ENCODE measurements at places on chromosomes 2 and 18.
A peak's percentile ranks its signal among the peaks of the same experiment; 100 is the strongest.

DNA sequence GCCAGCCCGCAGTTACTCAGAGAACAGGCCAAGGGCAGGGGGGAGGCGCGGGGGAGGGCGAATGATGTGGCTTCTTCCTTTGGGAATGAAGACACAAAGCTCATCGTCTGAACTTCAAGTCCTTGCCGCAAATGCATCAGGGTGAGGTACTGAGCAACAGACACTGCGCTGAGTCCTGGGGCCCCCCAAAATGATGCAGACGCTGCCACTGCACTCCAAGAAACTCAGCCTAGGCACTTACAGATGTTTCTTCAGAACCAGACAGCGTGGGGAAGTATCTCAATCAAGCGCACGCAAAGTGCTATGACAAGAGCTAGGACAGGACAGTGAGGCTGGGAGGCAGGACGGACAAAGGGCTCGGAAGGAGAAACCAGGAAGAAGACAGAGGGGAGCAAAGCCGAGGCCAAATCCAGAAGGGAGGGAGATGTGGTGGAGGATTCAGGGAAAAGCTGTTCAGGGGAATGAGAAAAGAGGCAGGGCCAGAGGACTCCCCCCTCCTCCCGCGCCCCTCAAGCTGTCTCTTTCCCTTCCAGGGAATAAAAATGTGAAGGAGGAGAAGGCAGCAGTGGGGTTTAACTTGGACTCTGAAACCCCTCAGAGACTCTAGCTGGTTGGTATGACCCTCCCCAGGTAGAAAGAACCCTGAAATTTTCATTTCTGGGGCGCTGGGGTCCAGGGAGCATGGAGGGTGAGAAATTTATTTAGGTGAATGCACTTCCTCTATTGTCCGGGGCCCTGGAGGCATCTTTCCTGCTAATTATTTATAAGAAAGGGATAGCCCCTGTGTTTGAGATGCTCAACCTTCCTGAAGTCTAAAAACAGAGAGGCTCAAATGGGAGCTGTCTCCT lies 34.9 kb downstream of the CIB4 start:
- DNase-seq: no peak

DNA sequence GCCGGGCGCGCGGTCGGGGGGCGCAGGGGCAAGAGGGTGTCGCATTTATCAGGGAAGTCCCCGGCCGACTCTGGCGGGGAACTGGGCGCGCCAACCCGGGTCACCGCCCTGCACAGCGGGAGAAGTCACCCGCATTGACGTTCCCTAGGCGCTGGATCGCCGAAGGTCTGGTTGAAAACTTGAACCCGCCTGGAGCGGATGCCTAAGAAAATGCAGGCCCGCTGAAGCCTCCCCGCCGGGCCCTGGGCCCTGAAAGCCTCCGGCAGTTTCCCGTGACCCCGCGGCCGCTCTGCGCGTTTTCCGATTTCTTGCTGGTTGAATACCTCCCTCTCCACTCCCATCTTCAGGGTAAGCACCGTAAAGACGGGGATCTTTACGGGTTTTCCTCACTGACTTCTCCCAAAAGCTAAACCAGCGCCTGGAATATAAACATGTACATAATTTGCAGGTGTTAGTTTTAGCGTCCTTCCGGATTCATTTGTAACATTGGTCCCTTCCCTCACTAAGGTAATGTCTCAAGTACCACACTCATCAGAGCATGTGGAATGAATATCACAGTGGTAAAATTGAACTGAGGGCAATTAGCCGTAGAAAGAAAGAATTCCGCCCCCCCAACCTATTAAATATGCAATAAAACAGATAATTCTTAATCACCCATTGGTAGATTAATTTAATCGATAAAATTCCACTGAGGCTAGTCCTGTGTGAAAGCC lies 675 bp upstream of the SPIRE1 start:
- DNase-seq: no peak

- no peak for DNase-seq
These were observed 40.0 kb upstream of the LAPTM4A start for GRCh38 chr2:20091305-20091991.

- no peak for DNase-seq
These were observed 810.2 kb upstream of the LRATD1 start for GRCh38 chr2:13822365-13822764.

GRCh38 chr2:238423561-238424312 lies 3.0 kb upstream of the ASB1 start:
- no peak for DNase-seq

GRCh38 chr2:206832873-206833272 lies 67.5 kb downstream of the FASTKD2 start:
- no peak for DNase-seq

DNA sequence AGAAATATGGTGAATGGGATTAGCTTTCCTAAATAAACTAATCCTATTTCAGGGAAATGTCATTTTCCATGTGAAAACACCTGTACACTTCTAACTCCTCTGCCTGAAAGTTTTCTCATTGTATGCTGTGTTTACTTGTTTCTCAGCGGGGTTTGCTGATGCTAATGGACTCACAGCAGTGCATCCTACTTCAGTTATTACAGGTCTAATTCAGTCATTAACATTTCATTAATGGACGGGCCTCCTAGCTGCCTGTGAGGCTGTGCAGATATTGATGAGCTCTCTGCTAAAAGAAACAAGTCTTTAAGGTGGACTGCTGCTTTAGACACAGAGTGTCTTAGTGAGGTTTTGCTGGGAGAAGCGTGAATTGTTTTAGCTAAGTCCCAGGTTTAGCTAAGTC lies 1342.0 kb upstream of the ZEB2 start:
- DNase-seq: no peak

GRCh38 chr2:105571445-105571987 lies 172.7 kb upstream of the FHL2 start:
- DNase-seq: no peak

DNA sequence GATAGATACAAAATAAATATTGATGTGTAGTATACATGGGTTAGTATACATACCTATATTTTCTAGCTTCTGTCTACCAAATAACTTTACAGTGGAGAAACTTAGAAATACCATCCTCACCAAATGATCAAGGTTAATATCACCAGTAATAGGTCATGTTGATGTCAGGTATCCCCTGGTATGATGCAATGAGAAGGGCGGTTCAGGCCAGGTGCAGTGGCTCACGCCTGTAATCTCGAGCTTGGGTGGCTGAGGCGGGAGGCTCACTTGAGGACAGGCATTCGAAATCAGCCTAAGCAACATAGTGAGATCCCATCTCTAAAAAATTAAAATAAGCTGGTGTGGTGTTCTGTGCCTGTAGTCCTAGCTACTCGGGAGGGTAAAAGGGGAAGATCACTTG lies 38.6 kb downstream of the CIB4 start:
- no peak for DNase-seq

DNA sequence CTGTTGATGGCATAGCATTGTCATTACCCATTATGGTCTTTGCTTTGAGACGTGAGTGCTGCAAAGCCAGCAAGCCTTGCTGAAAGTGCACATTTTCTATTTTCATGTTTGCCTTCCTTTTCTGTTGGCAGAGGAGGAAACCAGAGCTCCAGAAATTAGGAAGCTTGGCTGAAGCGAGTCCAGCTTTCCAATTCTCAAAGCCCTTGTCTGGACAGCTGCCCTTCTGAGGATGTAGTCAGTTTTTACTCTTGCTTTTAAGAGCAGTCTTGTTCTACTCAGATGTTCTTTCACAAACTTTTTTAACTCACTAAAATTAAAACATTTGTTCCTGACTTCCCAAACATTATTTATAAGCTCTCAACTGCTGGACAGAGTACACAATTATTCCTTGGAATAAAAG lies 93.8 kb downstream of the ICOS start:
- no peak for DNase-seq

DNA sequence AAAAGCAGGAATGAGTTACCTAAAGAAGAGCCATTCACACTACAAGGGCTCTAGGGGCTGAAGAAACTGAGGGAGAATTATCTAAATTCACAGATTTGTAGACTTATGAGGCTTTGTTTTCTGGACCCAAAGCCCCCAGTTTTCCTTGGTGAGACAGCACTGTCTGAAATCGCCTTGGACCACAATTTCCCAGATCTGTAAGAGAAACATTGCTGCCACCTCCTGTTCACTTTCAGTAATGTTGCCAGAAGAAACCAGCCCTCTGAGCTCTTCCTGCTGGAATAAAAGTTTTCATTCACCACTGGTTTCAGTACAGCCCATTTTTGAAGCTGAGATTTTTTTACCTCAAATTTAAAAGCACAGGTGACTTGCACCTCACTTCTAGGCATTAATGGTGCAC lies 169.2 kb downstream of the CDH20 start:
- DNase-seq: no peak

DNA sequence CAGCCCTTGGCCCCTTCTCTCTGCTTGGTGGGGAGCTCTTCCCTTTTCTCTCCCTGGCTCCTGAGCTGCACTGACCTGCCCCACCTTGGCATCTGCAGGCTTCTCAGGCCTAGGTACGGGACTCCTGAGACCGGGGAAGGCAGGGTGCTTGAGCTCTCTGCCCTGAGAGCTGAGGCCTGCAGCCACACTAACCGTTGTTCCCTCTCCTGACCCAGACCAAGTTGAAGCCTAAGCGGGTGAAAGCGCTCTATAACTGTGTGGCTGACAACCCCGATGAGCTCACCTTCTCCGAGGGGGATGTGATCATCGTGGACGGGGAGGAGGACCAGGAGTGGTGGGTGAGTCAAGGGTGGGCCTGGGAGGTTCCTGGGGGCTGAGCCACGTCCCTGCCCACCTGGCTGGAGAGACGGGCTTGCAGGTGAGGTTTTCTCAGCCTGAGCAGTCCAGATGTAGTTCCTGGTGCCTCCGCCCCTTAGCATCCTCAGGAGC lies 22.2 kb downstream of the ITGB1BP1 start:
- peak; percentile 45 for DNase-seq

- no peak for DNase-seq
These were observed 43.1 kb downstream of the MAP4K4 start for GRCh38 chr2:101740555-101740964.

DNA sequence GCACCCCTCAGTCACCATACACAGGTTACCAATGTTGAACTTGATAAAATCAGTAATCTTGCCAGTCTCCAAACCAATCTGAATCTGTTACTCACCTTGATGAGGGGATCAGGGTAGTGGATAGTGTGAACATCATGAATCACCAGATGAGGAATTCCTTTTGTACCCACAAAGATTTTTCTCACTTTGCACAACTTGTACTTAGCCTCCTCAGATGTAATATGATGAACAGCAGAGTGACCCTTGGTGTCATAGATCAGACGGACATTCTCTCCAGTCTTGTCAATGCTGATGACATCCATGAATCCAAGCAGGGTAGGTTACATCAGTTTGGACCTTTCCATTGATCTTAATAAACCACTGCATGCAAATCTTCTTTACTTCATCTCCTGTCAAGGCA lies 54.7 kb downstream of the MDH1 start:
- no peak for DNase-seq

DNA sequence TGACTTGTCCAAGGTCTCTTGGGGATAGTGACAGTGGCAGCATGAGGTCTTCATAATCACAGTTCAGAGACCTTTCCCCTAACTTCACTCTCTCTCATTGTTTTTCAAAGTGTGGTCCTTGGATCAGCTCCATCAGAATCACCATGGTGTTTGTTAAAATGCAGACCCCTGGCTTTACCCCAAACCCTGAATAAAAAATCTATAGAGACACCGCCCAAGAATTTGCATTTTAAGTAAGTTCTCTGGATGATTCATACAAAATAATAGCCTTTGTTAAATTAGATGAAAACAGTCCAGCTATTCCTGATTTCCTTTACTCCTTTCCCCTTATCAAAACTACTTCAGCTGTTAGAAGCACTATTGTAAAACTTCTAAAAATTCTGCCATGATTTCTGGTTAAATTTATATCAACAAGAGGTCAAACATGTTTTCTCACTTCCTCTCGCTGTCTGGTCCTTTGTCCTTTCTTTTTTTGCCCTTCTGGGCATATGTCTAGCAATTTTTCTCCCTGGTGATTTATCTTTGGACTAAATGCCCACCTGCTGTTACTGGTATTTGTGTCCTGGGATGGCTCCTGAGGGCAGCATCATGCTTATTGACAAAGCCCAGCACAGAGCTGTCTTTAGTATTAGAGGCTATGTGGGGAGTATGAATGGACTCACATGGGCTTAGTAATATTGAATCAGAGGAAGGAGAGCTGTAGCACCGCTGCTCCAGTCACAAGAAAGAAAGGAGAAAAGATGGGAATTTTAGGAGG lies 63.4 kb downstream of the LHCGR start:
- DNase-seq: no peak

DNA sequence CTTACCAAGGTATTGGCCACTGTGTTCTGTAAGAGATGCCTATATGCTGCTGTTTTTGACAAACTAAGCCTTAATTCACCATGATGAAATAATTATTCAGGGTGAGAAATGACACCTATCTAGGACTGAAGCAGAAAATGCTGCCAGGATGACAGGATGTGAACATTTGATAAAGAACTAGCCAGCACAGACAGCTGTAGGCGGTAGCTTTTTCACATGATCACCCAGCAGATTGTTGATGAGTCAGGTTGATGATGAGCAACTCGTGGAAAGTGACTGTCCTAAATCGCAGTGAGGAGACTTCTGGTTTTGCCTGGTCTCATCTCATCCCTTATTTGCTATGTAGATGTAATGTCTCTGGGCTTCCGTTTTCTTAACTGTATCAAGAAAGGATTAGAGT lies 144.1 kb downstream of the PRPF40A start:
- DNase-seq: no peak

GRCh38 chr2:127811397-127812321 lies 688 bp upstream of the WDR33 start:
- peak; percentile 88 for DNase-seq

GRCh38 chr18:39260565-39260964 lies 1695.0 kb upstream of the CELF4 start:
- no peak for DNase-seq

GRCh38 chr2:194380011-194380410 lies 1277.0 kb upstream of the SLC39A10 start:
- no peak for DNase-seq

- no peak for DNase-seq
These were observed 88.4 kb upstream of the CAVIN2 start for GRCh38 chr2:191935247-191935646.

DNA sequence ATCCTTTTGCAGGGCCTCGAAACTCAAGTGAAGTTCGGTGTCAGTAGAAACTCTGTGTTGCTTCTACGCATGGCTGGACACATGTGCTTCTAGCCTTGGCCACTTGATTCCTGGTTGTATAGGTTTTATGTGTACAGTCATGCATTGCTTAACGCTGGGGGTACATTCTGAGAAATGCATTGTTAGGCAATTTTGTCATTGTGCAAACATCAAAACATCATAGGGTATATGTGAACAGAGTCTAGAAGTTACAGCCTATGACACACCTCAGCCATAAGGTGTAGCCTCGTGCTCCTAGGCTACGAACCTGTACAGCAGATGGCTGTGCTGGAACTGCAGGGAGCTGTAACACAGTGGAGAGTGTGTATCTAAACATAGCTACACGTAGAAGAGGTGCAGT lies 39.4 kb downstream of the TMEM18 start:
- DNase-seq: no peak

DNA sequence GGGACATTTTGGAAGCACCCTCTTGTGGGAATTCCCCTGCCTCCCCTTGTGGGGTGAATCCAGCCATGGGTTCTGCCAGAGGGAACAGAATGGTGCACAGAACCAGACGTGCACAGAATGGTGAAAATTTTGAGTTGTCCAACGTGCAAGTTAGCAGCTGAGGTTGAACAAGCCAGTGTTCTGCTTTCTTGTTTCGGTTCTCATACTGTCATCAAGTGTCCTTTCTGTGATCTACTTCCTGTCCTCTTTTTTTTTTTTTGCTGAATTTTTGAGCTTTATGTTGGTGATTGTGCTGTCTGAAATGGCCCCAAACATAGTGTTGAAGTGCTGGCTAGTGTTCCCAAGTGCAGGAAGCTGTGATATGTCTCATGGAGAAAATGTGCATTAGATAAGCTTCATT lies 21.5 kb upstream of the REEP1 start:
- no peak for DNase-seq
